GDM1 (cell line): ENCODE measurements at places on chromosomes 13 and 19.

- no peak for DNase-seq
These were observed 348.9 kb downstream of the UQCRFS1 start for GRCh38 chr19:28864024-28864503.

- no peak for DNase-seq
These were observed 152.1 kb downstream of the KCTD15 start for GRCh38 chr19:33948651-33949335.

GRCh38 chr13:74061926-74062595 is 72.1 kb downstream of the KLF12 start:
- no peak for DNase-seq

GRCh38 chr19:14366529-14366928 is 14.7 kb upstream of the ADGRE5 start:
- DNase-seq, result peak; percentile 67

GRCh38 chr19:35828692-35829301 is 16.2 kb upstream of the PRODH2 start:
- DNase-seq, result no peak
